ENCODE measurements at places on chromosomes 3 and 15. TPM values are rescaled to one million over a fixed set of nuclear protein-coding genes. Genes with fewer than 3 reads are reported as not detected.

DNA sequence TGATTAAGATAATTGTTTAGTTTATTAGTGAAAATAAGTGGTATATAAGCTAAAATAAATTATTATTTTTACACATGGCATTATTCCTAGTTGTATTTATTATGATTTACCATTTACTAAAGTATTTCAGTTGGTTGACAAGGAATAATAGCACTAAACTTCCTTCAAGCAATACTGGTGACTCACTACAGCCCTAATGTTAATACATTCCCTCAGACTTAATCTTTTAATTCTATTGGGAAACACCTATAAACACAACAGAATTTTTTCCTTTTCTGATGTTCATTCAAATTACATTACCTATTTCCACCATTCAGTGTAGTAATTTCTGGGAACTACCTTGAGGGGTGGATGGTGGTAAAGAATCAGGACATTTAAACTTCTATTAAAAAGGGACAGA is 264.0 kb downstream of the TIGIT start:
- DNase-seq = no peak

DNA sequence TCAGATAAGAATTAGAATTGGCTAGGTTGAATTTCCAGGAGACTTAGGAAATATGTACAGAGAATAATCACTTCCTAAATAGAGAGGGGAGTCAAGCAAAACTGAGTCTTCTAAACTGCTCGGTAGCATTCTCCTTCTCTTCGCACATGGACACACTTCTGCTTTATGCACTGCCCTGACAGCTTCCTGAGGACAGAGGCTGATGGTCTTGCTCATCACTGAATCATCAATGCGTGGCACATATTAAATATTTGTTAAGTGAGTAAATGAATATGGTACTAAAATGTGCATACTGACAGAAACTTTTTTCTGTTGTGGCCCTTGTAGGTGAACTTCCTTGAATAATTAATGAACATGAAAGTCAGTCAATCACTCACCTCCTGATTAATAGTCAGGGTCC is 315.5 kb downstream of the FHIT start:
- DNase-seq = peak; percentile 79

DNA sequence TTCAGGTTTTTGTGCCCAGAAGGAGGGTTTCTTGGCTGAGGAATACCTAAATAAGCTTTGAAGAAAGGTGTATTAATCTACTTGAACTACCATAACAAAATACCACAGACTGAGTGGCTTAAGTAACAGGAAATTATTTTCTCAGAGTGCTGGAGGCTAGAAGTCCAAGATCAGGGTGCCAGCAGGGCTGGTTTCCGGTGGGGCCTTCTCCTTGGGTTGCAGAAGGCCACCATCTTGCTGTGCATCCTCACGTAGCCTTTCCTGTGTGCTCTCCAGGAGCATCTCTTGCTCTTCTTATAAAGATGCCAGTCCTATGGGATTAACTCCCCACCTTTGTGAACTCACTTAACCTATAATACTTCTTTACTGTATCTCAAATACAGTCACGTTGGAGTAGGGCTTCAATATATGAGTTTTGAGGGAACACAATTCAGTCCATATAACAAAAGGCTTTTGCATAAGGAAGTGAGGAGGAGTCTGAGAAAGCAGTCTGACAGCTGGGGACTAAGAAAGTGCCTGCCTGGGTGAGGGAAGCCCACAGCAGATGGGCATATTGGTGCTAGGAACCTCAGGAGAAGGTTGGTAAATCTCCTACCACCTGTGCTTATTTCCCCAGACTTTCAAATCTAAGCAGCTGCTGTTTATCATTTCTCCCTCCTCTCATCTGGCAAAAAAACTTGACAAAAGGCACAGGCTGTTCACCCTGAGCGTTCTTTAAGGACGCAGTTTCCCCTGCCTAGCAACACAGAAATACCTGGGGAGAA is 89.6 kb upstream of the CBLB start:
- DNase-seq = no peak

DNA sequence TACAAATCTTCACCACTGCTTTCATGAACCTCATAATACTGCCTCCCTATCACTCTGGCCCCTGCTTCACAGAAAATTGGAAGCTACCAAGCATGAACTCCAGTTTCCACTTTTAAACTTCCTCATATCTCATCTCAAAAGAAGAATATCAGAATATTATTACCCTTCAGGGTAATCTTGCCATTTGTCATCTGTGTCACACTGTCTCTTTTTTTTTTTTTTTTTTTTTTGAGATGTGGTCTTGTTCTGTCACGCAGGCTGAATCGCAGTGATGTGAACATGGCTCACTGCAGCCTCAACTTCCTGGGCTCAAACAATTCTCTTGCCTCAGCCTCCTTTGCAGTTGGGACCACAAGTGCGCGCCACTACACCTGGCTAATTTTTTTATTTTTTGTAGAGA is 80.4 kb upstream of the TCF12 start:
- DNase-seq = no peak

DNA sequence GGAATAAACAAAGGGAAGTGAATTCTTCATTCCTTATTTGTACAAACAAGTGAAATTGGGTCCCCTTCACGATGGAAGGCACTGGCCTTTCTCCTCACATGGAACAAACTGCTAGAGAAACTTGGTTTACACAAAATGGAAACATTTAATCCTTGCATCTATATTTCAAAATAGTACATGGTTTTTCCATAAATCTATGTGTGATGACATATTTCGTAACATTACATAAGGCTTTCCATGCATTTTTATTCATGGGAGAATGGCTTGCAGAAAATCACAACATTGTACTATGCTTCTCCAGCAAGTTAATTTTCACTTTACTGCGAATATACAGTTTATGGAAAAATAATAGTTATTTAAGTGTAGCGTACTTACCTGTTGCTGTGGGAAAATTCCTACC is 81.0 kb upstream of the CDIN1 start:
- DNase-seq = no peak

The HTR3E gene
- total RNA-seq = not detected

The TPRG1 gene
- 2.0 TPM for total RNA-seq

The ZNF501 gene
- total RNA-seq = 6.1 TPM

The ISL2 gene
- 3.4 TPM for total RNA-seq

- DNase-seq = no peak
Measured at GRCh38 chr15:86077070-86077469, 2.6 kb upstream of the AGBL1 start.

The TRIM71 gene
- not detected for total RNA-seq

- peak; percentile 46 for DNase-seq
Measured at GRCh38 chr3:106745344-106746168, 631.7 kb upstream of the CCDC54 start.

The PIERCE2 gene
- 9.9 TPM for total RNA-seq

- no peak for DNase-seq
Measured at GRCh38 chr3:70264122-70264780, 48.2 kb downstream of the MDFIC2 start.

- DNase-seq = no peak
Measured at GRCh38 chr3:148789146-148789545, 38.5 kb upstream of the CPB1 start.

GRCh38 chr15:40743921-40744814 is 10.9 kb downstream of the RMDN3 start:
- peak; percentile 68 for DNase-seq

The SLC22A13 gene
- total RNA-seq = 0.29 TPM

The PARP15 gene
- total RNA-seq = not detected

The LTK gene
- total RNA-seq = 3.1 TPM

GRCh38 chr3:33724256-33724655 is 6.2 kb upstream of the CLASP2 start:
- DNase-seq = no peak

DNA sequence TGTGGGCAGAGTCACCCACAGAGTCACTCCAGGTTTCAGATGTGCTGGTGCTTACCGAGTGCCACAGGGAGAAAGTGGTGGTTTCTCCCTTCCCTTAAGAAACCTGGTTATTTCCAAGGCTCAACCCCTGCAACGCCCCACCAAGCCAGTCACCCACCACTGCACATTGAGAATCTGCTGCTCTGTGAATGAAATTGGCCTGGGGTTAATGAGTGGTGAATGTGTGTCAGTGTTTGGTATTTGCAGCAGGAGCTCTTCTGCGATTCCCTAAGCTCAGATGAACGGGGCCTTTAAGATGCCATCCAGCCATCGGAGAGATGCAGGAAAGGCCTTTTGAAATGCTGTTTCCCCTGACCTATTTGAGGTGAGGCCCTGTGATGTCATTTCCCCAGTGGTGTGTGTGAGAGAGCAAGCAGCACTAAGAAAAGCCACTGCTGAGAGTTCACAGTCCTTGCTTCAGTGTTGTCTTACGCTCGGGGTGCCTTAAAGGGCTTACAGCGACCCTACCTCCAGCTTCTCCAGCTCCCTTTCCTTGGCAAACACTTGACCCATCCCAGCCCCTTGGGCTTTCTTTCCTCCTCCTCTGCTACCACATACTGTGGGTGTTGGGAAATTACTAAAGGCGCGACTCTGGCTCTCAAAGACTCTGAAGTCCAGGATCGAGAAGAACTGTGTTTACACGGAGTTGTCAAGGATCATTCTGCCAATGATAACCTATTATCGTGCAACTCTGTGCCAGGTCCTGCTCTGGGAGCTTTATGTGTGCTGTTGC is 68.9 kb downstream of the SMAD3 start:
- DNase-seq = no peak

GRCh38 chr3:53795789-53796560 is 50.2 kb downstream of the CHDH start:
- DNase-seq = no peak

GRCh38 chr3:158936530-158937113 is 134.8 kb downstream of the MFSD1 start:
- DNase-seq = peak; percentile 41

The GP5 gene
- not detected for total RNA-seq

GRCh38 chr15:58898150-58898680 is 35.3 kb downstream of the SLTM start:
- DNase-seq = no peak

The TMIE gene
- 0.10 TPM for total RNA-seq

- peak; percentile 84 for DNase-seq
Measured at GRCh38 chr3:55620351-55621025, 133.4 kb upstream of the WNT5A start.

- DNase-seq = no peak
Measured at GRCh38 chr3:194280777-194281176, 70.4 kb downstream of the CPN2 start.

DNA sequence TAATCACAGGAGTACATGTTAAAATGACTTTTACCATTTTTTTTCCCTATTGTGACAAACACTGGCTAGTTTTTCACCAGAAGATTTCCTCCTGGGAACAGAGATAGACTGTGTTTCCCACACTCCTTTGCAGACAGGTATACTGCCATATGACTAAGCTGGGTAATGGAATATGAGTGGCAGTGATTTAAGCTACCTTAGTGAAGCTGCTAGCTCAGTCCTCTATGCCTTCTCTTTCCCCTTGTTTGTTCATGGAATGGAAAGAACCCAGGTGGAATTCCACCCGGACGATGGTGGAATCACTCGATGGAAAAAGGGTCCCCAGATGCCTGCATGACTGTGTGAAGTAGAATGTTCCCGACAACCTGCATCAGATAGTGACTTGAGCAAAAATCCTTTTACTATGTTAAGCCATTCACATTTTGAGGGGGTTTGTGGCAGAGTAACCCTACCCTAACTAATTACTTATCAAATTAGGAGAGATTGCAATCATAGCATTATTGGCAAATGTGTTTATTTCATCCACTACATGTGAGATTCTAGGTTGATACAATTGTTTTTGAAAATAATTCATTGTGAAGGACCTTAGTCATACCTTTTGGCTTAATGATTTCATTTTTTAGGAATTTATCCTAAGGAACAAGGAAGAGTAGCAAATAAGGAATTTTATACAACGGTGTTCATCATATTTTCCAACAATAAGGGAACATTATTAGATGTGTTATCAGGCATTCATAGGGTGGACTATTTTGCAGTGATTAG is 16.5 kb downstream of the THSD4 start:
- DNase-seq = no peak

- DNase-seq = no peak
Measured at GRCh38 chr15:90058775-90059174, 43.5 kb downstream of the IDH2 start.

The PRSS50 gene
- not detected for total RNA-seq

DNA sequence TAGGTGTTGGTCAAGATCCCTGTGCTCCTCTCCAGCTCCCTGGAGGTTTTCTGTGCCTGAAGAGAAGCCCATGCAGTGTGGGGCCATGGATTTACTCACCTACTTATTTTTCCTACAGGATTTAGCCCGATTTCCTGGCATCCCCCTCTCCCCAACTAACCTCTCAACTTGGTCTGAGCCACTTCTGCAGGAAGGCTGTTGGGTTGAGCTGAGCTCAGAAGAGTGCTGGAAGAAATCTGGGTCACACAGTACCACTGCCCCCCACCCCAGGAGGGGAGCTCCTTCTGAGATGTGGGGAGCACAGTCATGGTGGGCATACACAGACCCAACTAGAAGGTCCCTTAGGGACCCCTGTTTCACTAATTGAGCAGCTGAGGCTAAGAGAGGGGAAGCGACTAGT is 34.4 kb upstream of the SLCO2A1 start:
- no peak for DNase-seq

- DNase-seq = no peak
Measured at GRCh38 chr3:172530566-172530965, 7.3 kb upstream of the TNFSF10 start.

GRCh38 chr3:26719134-26719533 is 96.6 kb downstream of the LRRC3B start:
- DNase-seq = no peak

DNA sequence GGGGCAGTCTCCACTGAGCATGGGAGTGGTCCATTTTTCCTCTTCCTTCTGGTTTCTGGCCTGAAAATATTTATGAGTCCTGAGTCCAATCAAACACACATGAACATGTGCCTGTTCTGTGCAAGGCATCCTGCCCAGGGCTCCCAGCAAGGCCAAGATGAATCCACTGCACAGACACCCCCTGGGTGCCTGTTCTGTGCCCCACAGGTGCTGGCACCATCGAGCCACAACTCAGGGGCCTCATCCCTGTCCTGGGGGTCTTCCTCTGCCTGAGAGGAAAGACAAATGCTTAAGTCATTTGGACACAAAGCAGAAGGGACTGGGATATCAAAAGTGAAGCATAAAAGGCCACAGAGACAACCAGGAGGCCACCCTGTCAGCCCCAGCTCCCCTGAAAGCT is 87.4 kb upstream of the IQSEC1 start:
- DNase-seq = no peak

The GASK1A gene
- total RNA-seq = not detected

GRCh38 chr3:170905862-170906261 is 2.6 kb downstream of the EIF5A2 start:
- DNase-seq = no peak

The SCAANT1 gene
- total RNA-seq = not detected

The MYRIP gene
- total RNA-seq = not detected

The CHST13 gene
- not detected for total RNA-seq

GRCh38 chr15:64466408-64467141 is 6.2 kb downstream of the ZNF609 start:
- no peak for DNase-seq

GRCh38 chr3:103218146-103218545 is 783.3 kb downstream of the ZPLD1 start:
- DNase-seq = no peak

DNA sequence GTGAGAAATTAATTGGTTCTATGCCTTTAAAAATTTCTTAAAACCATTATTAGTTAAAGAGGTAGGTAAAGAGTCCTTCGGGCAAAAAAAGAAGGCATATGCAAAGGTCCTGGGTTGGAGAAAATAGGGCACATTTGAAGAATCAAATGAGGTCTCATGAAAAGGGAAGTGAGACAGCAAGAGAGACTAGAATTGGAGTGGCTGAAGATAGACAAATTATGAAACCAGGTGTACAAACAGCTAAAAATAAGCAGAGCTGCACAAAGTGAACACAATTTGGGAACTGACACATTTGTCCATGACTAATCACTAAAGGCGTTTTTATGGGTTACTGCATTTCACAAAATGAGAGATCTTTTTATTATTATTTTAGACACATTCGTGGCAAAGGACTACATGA is 581.2 kb downstream of the PYDC2 start:
- DNase-seq = no peak

The MED12L gene
- 0.12 TPM for total RNA-seq
